NCI-H1417 treated with DMSO at 0.1 percent for 48 hours (cell line): ENCODE measurements at places on chromosomes 6 and 20.

DNA sequence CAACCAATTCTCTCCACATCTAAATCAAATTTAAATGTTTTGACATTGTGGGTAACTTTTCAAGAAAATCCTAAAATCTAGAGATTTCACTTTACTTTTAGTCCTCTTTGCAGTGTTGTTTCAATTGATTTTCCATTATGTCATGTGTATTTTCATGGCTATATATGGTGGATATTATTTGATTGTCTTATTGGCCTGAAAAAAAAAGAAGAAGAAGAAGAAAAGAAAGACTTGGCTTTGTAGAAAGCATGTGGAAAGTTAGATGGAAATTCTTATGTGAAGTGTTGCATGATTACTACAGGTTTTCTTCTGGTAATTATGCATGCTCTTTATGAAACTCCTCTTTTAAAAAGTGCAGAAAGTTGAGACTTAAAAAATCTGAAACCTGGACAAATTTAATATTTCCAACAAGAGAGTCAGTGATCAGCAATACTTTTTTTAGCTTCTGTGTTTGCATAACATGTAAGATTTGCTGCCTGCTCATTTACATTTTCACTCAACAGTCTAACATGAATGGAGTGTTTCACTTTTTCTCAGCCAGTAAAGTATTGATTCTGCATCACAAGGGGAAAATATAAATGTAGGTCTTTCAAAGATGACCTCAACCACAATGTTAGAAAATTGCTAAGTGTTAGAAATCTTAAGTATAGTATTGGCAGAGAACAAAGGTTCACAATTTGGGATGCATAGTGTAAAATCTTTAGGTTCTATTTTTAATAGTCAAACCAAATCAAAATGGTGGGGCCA, 438.7 kb downstream of the BCKDHB start:
- no peak for DNase-seq

- no peak for DNase-seq
Measured at GRCh38 chr20:57409316-57409671, 18.1 kb downstream of the RBM38 start.

DNA sequence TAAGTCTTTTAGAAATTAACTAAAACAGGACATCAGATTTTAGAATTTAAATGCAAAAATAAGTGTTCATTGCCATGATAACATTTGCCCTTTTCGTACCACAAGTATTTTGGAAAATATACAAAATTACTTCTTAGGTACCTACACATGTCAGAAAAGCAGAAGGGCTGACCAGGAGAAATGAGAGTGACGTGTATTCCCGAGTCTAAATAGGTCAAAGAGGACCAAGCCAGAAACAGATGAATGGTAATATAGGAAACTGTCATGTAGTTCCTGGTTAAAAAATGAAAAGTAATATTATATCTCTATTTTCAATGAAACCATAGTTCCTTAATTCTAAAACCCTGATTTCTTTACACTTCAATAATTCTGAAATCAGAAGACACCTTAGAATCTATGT, 126.2 kb downstream of the IPCEF1 start:
- DNase-seq, result no peak

- DNase-seq, result no peak
Measured at GRCh38 chr20:49750611-49751396, 37.1 kb upstream of the B4GALT5 start.

GRCh38 chr20:2867081-2867864, 6.0 kb upstream of the PTPRA start:
- DNase-seq, result no peak

DNA sequence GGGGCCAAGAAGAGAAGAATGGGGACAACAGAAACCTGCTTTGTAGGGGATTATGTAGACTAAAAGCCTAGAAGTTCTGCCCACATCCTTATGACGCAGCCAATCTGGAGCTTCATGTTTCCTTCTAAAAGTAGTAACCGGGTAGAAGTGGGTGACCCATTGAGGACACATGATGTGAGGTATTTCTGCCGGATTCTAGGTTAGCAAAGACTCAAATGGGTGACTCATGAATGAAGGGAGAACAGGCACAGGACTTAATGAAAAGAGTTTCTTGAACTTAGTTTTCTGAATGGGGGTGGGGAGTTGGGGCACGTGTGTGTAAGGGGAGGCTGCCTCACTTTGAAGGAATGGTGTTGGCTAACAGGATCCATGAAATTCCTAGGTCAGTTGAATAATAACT, 68.8 kb downstream of the CDS2 start:
- no peak for DNase-seq

- DNase-seq, result no peak
Measured at GRCh38 chr6:111536910-111537527, 54.0 kb upstream of the REV3L start.

- DNase-seq, result no peak
Measured at GRCh38 chr20:53869466-53870258, 200.7 kb downstream of the BCAS1 start.

GRCh38 chr6:144179828-144180227, 29.5 kb downstream of the STX11 start:
- DNase-seq, result no peak

DNA sequence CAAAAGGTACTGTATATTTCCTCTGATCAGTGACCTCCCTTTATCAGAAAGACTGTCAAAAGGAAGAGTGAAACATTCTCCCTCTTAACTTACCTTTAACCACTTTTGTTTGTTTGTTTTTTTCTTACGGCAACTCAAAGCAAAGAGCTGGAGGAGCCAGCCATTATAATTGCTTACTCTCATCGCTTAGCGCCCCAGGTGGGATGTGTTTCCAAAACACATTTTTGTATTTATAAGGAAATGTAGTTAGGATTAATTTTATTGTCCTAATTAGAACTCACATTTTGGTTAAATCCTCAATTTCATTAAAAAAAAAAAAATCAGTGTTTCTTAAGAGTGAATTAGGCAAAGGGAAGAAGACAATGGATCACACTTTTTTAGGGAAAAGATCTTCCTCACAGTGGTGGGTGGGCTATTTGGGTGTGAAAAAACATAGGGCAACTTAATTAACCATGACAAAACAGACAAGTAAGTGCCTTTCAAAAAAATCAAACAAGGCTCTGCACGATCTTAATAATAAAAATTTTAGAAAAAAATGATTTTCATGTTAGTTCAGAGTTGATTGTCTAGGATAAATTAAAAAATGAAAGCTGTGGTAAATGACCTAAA, 1.2 kb upstream of the PHACTR2 start:
- no peak for DNase-seq

DNA sequence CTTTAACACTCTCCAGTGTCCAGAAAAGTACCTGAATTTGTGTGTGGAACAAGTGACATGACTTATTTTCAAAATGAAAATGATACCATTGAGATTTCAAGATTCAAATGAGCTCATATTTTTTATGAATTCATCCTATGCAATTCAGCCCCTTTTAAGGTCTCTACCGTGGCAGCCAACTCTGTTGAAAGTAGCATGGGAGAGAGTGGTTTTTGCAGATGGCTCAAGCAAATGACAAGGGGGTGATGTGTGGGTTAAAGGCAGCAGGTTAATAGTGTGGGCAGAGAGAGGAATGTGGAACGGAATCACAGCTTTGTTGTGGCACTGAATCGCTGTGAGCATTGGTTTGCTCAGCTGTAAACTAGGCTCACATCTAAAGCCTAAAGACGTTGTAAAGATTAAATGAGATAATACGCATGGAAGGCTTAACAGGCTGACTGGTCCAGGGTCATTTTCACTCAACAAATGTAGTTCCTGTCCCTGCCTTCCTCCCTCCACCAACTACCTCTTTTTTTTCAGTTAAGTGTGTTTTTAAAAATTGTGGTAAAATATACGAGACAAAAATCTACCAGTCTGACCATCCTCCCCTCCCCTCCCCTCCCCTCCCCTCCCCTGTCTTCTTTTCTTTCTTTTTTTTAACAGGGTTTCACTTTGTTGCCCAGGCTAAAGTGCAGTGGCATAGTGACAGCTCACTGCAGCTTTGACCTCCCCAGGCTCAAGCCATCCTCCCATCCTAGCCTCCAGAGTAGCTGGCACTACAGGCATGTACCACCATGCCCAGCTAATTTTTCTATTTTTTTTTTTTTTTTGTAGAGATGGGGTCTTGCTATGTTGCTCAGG, 114.7 kb upstream of the ZNF217 start:
- no peak for DNase-seq

GRCh38 chr6:3538536-3538935, 81.7 kb upstream of the SLC22A23 start:
- no peak for DNase-seq

DNA sequence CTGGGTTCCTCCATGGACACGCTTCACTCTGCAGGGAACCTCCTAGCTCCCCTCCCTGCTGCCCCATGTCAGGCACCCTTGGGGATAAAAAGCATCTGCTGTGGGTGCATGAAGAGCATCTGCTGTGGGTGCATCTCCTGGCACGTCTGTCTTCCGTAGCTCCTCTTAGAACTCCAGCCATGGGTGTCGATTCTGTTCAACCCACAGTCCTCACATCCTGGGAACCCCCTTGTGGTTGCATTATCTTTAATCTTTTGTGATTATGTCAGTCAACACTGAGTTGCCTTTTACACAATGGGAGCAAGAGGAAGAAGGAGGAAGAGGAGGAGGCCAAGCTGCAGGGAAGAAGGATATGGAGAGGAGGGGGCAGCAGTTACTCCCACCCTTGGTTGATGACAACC, 24.1 kb upstream of the CCR6 start:
- DNase-seq, result no peak

- DNase-seq, result no peak
Measured at GRCh38 chr6:87654875-87655454, 47.1 kb downstream of the AKIRIN2 start.

GRCh38 chr6:36851149-36851614, 11.9 kb upstream of the CPNE5 start:
- no peak for DNase-seq

DNA sequence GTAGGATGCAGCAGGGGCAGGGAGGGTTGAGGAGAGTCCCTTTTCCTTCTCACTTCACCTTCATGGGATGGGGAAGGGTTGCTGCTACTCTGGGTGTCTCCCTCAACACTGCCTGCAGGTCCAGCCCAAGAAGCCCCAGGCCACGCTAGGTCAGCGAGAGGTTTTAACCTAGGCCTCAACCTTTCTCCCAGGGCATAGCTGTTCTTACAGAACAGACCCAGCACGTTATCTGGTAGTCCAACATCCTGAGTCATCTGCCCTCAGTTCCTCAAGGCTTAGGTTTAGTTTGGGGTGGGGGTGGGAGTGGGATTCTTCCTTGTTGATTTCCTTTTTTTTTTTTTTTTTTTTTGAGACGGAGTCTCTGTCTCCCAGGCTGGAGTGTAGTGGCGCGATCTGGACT, 15.8 kb downstream of the LRRC73 start:
- no peak for DNase-seq

- no peak for DNase-seq
Measured at GRCh38 chr6:43115365-43115764, 39.3 kb downstream of the PTK7 start.

DNA sequence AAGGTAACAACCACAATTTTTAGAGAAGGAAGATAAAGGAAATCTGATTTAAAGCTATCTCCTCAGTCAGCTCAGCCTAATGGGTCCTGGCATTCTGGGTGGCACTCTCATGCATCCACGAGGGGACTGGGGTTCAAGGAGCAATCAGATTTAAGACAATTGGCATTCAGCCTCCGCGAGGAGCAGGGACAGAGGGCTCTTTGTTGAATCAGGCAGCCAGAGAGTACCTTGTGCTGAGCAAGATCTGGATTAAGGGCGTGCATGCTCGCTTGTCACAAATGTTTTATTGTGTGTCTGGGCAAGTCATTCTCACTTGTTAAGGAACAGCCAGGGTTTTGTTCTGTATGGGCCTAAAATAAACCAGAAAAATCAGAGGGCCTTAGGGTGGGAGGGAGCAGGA, 475.3 kb upstream of the NRSN1 start:
- DNase-seq, result no peak

GRCh38 chr6:78089531-78089930, 436.7 kb downstream of the MEI4 start:
- no peak for DNase-seq

GRCh38 chr6:155939253-155939652, 483.6 kb upstream of the NOX3 start:
- DNase-seq, result peak; percentile 57

GRCh38 chr6:28719275-28719940, 193.7 kb downstream of the GPX5 start:
- no peak for DNase-seq

GRCh38 chr20:1331801-1332453, 3.0 kb upstream of the SDCBP2 start:
- no peak for DNase-seq

DNA sequence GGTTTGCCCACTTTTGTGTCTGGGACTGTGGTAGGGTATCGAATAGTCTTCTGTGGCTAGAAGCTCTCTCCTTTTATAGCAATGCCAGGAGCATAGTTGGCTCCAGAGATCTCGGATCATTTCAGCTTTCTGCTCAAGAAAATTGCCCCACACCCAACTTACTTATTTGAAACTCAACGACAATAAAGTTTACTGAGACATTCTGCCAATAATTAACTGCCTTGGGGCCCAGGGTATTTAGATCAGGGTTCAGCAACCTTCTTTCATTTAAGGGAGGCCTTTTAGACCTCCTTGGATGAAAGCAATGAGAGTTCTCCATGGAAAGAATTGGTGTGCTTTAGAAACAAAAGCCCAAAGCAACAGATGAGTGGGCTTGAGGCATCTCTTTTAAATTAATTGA, 53.8 kb upstream of the GMPR start:
- no peak for DNase-seq

DNA sequence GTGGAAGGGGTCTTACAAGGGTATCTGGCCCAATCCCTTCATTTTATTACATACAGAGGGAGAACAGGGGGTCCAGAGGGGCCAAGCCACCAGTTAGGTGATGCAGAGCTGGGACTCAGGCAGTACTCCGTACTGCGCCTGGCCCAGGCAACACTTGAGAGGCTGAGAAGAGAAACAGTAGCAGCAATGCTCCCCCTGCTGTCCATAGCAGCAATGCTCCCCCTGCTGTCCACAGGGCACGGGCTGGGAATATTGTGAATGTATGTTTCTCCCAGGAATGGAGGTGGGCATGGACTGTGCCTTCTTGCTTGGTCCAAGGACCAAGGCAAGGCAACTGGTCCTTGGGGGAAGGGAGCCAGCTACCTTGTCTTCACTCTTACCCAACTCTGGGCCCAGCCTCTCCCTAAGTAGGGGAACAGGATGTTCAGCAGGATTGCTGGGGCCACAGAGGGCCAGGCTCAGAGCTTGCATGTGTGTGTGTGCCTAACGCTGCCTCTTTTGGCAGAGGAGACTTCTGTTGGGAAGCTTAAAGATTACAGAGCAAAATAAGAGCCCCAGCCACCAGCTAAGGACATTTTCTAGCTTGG, 14.8 kb upstream of the FAM83C start:
- DNase-seq, result no peak

GRCh38 chr6:108492131-108492766, 68.5 kb upstream of the FOXO3 start:
- DNase-seq, result peak; percentile 2
